C1 segment of cervical spinal cord (tissue), 14 donors: ENCODE measurements at places on chromosomes 2 and 18.

DNA sequence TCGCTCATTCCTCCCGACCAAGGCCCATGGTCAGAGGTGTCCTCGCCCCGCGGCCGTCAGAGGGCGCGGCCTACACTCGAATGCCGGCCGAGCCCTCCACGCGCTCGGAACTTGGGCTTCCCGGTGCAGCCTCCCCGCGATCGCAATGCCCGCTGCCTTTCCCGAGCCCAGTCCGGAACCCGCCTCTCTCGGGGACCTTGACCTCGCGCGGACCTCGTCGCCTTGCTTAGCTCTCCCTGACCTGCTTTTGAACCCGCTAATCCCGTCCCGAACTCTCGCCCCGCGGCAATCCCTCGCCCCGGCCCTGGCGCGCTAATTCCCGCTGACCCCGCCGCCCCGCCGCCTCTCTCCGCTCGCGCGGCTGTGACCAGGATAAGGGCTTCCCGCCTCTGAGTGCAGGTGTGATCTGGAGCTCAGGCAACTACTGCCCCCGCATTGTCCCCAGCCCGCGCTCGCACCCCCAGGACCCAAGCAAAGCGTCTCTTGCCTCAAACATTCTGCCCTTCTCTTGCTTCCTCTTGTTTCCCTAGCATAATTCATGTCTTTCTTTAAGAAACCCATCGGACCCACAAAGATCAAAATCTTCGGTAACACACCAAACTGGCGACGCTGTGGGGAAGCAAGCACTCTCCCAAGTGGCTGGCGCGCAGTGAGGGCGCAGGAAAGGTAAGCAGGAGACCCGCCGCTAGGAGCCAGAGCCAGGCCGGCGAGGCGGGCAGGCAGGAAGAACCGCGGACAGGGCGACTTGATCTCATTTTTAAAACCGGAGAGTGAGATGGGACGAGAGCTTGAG, 46.6 kb upstream of the ATP6V1B1 start:
- no peak for DNase-seq

- DNase-seq, result no peak
Observed at GRCh38 chr2:73891276-73891901, 1.4 kb upstream of the ACTG2 start.

- DNase-seq, result no peak
Observed at GRCh38 chr18:24502667-24503523, 42.5 kb downstream of the HRH4 start.

GRCh38 chr2:20401489-20401835, 45.4 kb upstream of the RHOB start:
- no peak for DNase-seq

- no peak for DNase-seq
Observed at GRCh38 chr2:241898463-241899270, 29.1 kb downstream of the RTP5 start.

- DNase-seq, result no peak
Observed at GRCh38 chr18:7207366-7207915, 23.4 kb upstream of the LRRC30 start.

- DNase-seq, result no peak
Observed at GRCh38 chr2:3414133-3414860, 34.8 kb downstream of the TRAPPC12 start.

- DNase-seq, result no peak
Observed at GRCh38 chr2:151976945-151977353, 121.9 kb downstream of the CACNB4 start.
